Spleen (tissue), 13 donors: ENCODE measurements at places on chromosomes 3 and 15. TPM values are rescaled to one million over a fixed set of nuclear protein-coding genes. Genes with fewer than 3 reads are reported as not detected.

The DUOX2 gene
- total RNA-seq, result not detected

The CELSR3 gene
- 2.7 TPM for total RNA-seq

DNA sequence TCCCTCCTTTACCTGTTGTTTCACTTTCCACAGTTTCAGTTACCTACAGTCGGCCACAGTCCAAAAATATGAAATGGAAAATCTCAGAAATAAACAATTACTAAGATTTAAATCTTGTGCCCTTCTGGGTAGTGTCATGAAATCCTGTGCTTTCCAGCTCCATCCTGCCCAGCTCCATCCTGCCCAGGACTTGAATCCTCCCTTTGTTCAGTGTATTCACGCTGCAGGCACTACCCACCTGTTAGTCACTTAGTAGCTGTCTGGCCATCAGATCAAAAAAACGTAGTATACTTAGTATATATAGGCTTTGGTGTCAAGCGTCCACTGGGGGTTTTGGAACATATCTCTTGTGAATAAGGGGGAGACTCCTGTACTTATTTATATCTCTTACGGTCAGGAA lies 329.0 kb upstream of the SEMA6D start:
- DNase-seq, result no peak

The EBLN2 gene
- total RNA-seq, result 14.8 TPM

The ARL14 gene
- total RNA-seq, result 0.39 TPM

The UCN2 gene
- 0.60 TPM for total RNA-seq

The ANKRD34C gene
- not detected for total RNA-seq

The SMCO1 gene
- total RNA-seq, result not detected

- DNase-seq, result no peak
Measured at GRCh38 chr15:32833379-32833821, 115.6 kb downstream of the GREM1 start.

DNA sequence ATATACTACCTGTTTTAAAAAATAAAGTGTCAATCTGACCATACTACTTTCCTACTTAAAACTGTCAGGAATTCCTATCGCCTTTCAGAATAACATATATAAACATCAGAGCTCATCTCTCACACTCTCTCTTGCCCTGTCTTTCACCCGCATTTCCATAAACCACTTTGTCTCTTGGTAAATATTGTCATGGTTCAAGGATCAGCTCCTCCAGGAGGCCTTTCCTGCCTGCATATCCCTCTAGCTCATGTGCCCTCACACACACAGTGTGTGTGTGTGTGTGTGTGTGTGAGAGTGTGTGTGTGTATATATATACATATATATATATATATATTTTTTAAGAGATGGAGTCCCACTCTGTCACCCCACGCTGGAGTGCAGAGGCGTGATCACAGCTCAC lies 6.7 kb downstream of the SUMF1 start:
- DNase-seq, result no peak

DNA sequence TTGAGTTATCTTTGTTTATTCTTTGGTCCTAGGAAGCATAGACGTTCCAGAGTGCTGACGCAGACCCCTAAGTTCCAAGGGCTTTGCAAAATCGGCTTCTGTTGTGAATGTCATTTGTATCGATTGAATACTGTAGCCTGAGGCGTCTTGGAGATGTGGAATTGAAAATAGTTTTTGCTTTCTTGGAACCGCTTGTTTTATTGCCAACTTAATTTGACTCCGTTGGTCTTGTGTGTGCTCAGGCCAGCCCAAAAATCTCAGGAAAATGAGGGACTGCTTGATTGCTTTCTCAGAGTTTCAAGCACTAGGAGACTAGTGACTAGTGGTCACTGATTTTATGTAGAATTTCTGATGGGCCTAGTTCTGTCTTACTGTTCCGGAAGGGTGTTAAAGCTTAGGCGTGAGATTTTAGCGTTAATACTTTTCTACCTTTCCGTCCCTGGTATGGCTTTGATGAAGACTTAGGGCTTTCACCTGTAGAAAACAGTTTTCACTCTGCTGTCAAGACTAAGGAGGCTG lies 263 bp upstream of the UTS2B start:
- DNase-seq, result no peak

DNA sequence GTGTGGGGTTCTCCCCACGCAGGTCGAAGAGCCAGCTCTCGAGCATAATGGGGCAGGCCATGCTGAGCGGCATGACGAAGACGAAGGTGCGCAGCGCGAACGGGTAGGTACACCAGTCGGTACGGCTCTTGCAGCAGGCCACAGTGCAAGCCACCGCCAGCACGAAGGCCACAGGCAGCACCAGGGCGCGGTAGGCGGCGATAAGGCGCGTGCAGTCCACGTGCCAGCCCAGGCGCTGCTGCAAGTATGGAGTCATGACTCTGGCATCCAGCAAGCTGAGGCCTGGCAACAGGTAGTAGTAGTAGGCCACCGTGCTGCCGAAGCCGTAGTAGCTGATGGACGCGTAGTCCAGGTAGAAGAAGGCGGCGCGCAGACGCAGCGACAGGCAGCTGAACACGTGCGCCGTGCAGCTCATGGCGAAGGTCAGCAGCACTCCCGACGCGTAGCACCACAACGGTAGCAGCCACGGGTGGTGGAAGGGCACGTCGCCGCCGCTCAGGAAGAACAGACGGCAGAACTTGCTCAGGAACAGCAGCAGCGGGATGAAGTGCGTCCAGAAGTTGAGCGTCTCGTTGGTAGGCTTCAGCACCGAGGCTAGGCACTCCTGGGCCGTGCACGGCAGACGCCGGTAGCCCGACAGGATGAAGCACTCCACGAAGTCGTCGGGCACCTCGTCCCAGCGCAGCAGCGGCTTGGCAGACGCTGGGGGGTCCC lies 797 bp downstream of the PAQR9 start:
- no peak for DNase-seq

- no peak for DNase-seq
Measured at GRCh38 chr3:183449391-183449790, 21.0 kb upstream of the MCF2L2 start.

The MESP1 gene
- total RNA-seq, result 0.97 TPM

DNA sequence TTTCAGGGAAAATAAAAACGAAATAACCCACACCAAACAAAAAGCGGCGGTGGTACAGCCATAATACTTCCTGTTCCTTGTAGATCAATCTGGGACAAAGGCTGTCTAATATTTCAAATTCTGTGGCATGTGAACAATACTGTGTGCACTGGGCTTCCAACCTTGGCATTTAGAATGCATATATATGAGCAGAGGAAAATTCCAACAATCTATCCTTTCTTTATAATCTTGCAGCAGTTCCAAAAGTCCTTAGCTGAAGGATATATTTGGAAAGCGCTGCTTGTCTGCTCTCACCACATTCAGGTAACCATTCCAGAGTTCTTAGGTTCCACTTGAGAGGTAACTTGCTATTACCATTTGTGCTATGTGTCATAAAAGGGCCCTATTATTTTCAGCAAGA lies 231.8 kb downstream of the RBMS3 start:
- DNase-seq, result no peak

DNA sequence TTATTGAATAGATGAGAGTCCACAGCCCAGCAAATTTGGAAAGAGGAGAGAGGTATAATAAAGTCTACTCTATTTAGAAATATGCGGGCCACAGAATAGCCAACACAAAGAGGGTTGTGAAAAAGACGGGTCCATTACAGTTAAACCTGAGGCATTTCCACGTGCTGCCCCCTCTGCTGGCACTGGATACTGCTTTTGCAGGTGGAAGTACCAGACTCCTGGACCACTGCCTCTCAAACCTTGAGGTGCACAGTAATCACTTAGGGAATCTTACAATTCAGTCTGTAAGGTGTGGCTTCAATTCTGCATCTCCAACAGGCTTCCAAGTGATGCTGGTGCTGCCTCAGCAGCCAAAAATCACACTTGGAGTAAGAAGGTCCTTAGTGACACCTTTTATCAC lies 3.0 kb upstream of the TFDP2 start:
- DNase-seq, result no peak

- DNase-seq, result no peak
Measured at GRCh38 chr15:94352636-94353487, 121.5 kb downstream of the MCTP2 start.

The NRROS gene
- 33.2 TPM for total RNA-seq
